ENCODE measurements at places on chromosomes 16 and 17.

DNA sequence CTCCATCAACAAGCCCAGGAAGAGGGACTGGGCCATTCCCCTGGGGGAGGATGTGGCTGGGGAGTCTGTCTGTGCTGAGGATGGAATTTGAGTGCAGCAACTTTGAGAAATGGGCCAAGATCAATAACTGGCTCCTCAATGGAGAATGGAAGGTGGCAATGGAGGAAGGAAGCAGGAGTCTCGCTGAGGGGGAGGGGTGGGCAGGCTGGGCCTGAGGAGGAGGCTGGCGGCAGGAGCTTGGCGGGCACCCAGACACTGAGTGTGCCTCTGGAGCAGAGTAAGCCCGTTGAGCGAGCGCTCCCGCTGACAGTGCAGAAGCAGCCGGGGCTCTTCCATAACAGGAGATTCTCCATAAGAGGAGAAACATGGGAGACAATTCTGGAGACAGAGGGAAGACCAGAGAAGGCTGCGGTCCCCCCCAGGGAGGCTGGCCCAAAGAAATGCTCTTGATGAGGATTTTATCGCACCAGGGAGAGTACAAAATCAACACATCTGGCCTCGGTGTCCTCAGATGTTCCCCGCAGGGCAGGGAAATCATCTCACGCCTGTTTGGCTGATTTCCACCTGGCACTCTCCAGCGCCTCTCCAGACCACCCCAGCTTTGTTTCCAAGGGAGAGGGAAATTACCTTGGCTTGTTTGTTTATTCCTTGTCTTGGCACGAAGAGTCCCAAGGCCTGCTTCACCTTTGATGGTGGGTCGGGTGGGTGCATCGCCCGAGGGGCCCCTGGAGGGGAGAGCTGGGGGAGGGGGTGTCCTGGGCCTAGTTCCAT lies 2.8 kb upstream of the MMP15 start:
- no peaks in the 10 kb centered on the region for H3K27me3 ChIP-seq
- H3K27ac ChIP-seq, result peak overlapping the region; percentile 87
- H3K4me3 ChIP-seq, result no peak overlapping the region
- peaks cover 19% of the 10 kb centered on the region for H3K36me3 ChIP-seq
- peak; percentile 87 for DNase-seq

GRCh38 chr16:9027070-9027799 lies 63.5 kb upstream of the USP7 start:
- no peak overlapping the region for H3K27ac ChIP-seq
- H3K36me3 ChIP-seq, result no peaks in the 10 kb centered on the region
- no peaks in the 10 kb centered on the region for H3K27me3 ChIP-seq
- no peak for DNase-seq

GRCh38 chr17:60468371-60468770 lies 46.1 kb downstream of the CHCT1 start:
- no peak overlapping the region for H3K4me3 ChIP-seq
- H3K36me3 ChIP-seq, result peaks cover 57% of the 10 kb centered on the region
- DNase-seq, result no peak

DNA sequence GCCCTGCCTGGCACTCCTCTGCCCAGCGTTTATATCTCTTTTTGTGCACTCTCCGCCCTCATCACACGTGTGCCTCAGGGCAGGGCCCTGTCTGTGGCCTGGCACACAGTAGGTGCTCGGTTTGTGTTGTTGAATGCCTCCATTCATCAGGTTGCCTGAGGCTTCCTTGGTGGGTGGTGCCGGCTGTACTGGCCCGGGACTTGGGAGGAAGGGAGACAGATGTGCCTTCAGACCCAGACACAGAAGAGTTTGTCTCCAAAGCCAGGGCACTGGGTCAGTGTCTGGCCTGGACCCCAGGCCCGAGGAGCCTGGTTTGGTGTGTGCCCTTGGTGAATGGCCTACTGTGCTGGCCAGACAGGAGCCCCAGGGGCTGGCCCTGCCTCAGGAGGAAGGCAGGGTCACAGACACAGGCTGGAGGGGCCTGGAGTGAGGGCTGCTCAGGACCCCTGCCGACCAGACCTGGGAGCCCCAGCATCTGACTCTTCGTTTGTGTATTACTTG lies 71.6 kb downstream of the RAI1 start:
- DNase-seq, result no peak
- H3K4me3 ChIP-seq, result peak overlapping the region; percentile 57
- H3K4me1 ChIP-seq, result peaks cover 65% of the 10 kb centered on the region
- H3K27me3 ChIP-seq, result no peaks in the 10 kb centered on the region
- no peaks in the 10 kb centered on the region for H3K36me3 ChIP-seq
- peak overlapping the region; percentile 88 for H3K27ac ChIP-seq

- no peak for DNase-seq
- H3K27ac ChIP-seq, result no peak overlapping the region
- peaks cover 27% of the 10 kb centered on the region for H3K36me3 ChIP-seq
- no peaks in the 10 kb centered on the region for H3K4me1 ChIP-seq
Observed at GRCh38 chr17:77502626-77503292, 362.0 kb downstream of the SEC14L1 start.

GRCh38 chr16:81863630-81864352 lies 84.7 kb downstream of the PLCG2 start:
- no peak overlapping the region for H3K27ac ChIP-seq
- DNase-seq, result no peak
- H3K36me3 ChIP-seq, result peaks cover 11% of the 10 kb centered on the region
- no peak overlapping the region for H3K4me3 ChIP-seq
- H3K4me1 ChIP-seq, result peaks cover 12% of the 10 kb centered on the region

DNA sequence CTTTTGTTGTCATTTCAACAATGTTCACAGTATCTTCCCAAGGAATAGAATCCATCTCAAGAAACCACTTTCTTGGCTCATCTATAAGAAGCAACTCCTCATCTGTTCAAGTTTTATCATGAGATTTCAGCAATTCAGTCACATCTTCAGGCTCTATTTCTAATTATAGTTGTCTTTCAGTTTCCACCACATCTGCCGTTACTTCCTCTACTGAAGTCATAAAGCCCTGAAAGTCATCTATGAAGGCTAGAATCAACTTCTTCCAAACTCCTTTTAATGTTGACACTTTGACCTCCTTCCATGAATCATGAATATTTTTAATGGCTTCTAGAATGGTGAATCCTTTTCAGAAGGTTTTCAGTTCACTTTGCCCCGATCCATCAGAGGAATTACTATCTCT lies 102.1 kb downstream of the CDH13 start:
- H3K4me1 ChIP-seq, result no peaks in the 10 kb centered on the region
- H3K27ac ChIP-seq, result no peak overlapping the region
- H3K27me3 ChIP-seq, result no peaks in the 10 kb centered on the region
- no peak for DNase-seq
- H3K36me3 ChIP-seq, result no peaks in the 10 kb centered on the region

- peak overlapping the region; percentile 76 for H3K27ac ChIP-seq
- no peaks in the 10 kb centered on the region for H3K36me3 ChIP-seq
- DNase-seq, result no peak
Observed at GRCh38 chr16:57637424-57637823, 9.0 kb downstream of the ADGRG1 start.

GRCh38 chr17:9833922-9834321 lies 8.2 kb downstream of the GLP2R start:
- no peaks in the 10 kb centered on the region for H3K27me3 ChIP-seq
- no peak overlapping the region for H3K4me3 ChIP-seq
- H3K36me3 ChIP-seq, result no peaks in the 10 kb centered on the region
- no peak for DNase-seq
- H3K27ac ChIP-seq, result no peak overlapping the region
- H3K4me1 ChIP-seq, result no peaks in the 10 kb centered on the region

DNA sequence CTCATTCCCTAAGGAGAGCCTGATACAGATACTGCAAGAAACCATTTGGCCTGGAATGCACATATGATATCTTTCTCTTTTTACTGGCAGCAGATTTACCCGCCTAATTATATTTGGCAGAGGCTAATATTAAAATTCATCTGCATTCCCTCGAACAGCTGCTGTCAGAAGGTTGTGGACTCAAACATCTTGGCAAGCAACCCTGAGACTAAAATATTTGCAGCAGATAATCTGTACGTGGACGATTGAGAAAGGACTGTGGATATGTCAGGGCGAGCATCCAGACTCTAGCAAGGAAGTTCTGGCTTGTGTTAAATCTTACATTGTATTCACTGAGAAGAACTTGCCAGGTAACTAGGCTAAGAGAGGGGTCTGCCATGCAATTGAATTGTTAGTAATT lies 65.2 kb downstream of the SNX20 start:
- H3K27ac ChIP-seq, result no peak overlapping the region
- no peak for DNase-seq
- H3K4me3 ChIP-seq, result no peak overlapping the region

DNA sequence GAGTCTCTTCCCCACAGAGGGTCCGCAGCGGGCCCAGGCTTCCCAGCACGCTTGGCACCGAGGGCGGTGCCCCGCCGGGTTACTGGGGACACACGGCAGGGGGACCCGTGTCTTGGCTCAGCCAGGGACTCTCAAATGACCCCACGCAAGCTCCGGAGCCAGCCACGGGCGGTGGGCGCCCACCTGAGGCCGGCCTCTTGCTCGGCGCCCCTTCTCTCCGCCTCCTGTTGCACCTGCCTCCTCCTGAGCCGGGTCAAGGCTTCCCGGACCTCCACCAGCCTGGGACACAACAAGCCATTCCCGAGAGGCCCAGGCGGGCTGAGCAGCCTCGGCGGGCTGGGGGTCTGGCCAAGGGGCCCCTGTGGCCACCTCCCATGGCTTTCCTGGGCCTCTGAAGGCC lies 1.7 kb downstream of the CCDC154 start:
- no peak overlapping the region for H3K4me3 ChIP-seq
- H3K27ac ChIP-seq, result no peak overlapping the region
- peaks cover 24% of the 10 kb centered on the region for H3K36me3 ChIP-seq
- no peaks in the 10 kb centered on the region for H3K4me1 ChIP-seq
- H3K27me3 ChIP-seq, result no peaks in the 10 kb centered on the region

- H3K27me3 ChIP-seq, result no peaks in the 10 kb centered on the region
- DNase-seq, result no peak
- H3K4me3 ChIP-seq, result no peak overlapping the region
- H3K36me3 ChIP-seq, result peaks cover 80% of the 10 kb centered on the region
Observed at GRCh38 chr16:31079342-31079944, 5.2 kb downstream of the ZNF646 start.

DNA sequence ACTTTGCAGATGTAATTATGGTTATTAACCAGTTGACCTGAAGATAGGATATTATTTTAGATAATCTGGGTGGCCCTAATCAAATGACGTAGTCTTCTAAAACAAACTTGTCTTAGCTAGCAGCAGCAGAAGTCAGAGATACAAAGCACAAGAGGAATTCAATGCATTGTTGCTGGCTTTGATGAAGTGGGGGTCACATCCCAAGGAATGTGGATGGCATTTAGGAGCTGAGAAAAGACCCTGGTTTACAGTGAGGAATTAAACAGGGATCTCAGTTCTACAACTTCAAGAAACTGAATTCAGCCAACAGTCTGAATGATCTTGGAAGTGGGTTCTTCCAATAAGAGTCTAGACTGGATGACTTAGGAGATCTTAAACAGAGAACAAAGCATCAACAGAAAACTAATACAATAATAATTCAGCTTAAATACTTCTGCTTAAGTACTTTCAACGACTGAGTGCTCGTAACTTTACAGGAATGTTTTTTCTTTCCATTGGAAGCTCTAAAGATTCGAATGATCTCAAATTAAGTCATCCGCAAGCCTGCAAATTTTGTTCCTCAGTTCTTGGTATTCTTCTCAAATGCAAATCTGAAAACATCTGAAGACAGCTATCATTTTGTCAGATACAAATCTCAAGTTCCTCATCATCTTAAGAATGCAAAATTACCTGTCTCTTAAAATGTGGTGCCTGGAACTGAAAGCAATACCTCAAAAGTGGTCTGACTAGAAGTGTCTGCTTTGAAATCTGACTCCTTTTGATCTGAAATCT lies 3.3 kb downstream of the C16orf46 start:
- DNase-seq, result no peak
- H3K4me1 ChIP-seq, result peaks cover 11% of the 10 kb centered on the region
- no peak overlapping the region for H3K4me3 ChIP-seq

DNA sequence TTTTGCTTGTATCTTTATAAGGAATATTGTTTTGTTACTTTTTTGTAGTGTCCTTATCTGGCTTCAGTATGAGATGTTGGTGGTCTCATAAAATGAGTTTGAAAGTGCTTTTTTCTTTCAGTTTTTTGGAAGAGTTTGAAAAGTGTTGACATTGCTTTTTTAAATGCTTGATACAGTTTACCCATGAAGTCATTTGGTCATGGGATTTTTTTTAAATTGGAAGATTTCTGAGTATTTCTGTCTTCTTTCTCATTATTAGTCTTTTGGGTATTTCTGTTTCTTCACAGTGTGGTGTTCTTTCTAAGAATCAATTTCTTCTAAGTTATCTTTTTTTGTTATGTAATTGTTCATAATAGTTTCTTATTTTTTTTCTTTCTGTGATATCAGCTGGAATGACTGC lies 15.1 kb downstream of the ZNF267 start:
- no peak for DNase-seq
- no peak overlapping the region for H3K27ac ChIP-seq
- H3K27me3 ChIP-seq, result no peaks in the 10 kb centered on the region

- H3K27ac ChIP-seq, result no peak overlapping the region
- no peak overlapping the region for H3K4me3 ChIP-seq
- no peaks in the 10 kb centered on the region for H3K27me3 ChIP-seq
- H3K4me1 ChIP-seq, result no peaks in the 10 kb centered on the region
Observed at GRCh38 chr17:61617330-61617729, 26.3 kb upstream of the NACA2 start.
